ENCODE measurements at places on chromosomes 1 and 21. TPM values are rescaled to one million over a fixed set of nuclear protein-coding genes. Genes with fewer than 3 reads are reported as not detected.

HHAT gene
- polyA plus RNA-seq: 10.8 TPM

GALE gene
- polyA plus RNA-seq: 76.0 TPM

KCNC4 gene
- polyA plus RNA-seq: 0.37 TPM

HCN3 gene
- 9.7 TPM for polyA plus RNA-seq

NECTIN4 gene
- 0.59 TPM for polyA plus RNA-seq

RGS7 gene
- 0.36 TPM for polyA plus RNA-seq

HPDL gene
- polyA plus RNA-seq: 0.19 TPM

OR2L8 gene
- not detected for polyA plus RNA-seq

ZSWIM5 gene
- 0.07 TPM for polyA plus RNA-seq

IL10 gene
- not detected for polyA plus RNA-seq

BTF3L4 gene
- polyA plus RNA-seq: 26.1 TPM

DNA sequence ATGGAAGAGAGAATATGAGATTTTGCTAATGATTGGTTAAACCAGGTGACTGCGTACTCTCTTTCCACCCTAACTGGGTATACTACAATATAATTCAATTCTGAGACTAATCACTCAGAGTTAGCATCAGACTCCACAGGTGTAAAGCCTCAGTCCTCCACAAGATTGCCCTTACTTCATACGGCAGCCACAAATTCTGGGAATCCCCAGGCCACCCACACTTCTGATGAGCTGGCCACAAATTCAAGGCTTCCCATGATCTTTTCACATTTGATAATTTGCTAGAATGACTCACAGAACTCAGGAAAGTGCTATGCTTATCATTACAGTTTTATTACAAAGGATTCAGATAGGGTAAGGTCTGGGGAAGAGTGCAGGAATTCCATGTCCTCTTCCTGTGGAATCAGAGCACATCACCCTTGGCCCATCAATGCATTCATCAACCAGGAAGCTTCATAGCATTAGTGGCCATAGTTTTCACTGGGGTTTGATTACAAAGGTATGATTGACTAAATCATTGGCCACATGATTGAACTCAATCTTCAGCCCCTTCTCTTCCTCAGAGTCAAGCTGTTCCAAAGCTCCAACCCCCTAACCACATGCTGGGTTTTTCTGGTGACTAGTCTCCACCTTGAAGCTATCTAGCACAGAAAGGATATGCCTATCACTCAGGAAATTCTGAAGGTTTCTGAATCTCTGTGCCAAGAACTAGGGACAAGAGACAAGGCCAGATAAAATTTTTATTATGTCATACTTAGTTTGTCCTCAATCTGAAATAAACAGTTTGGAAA is 131.7 kb downstream of the HHIPL2 start:
- no peaks in the 10 kb centered on the region for H3K36me3 ChIP-seq
- no peak overlapping the region for H3K27ac ChIP-seq
- no peak for DNase-seq

DNA sequence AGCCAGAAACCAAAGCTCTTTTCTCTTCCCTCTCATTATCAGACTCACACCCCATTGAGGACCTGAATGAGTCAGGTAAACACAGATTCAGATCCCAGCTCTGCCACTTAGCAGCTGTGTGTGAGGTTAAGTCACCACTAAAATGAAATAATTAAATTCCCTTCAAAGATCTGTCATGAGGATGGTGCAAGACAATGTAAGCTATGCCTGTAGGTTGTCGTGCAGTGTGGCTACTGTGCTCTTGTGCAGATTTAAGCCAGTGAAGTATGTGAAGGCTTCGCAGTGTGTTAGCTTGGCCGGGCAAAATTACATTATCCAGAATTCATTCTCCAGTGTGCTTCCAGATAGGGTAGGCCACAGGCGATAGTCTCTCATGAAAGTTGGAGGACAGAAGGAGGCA is 13.6 kb downstream of the UBL4B start:
- no peaks in the 10 kb centered on the region for H3K4me1 ChIP-seq
- H3K27ac ChIP-seq: no peak overlapping the region
- no peaks in the 10 kb centered on the region for H3K36me3 ChIP-seq
- no peak overlapping the region for H3K4me3 ChIP-seq
- no peaks in the 10 kb centered on the region for H3K27me3 ChIP-seq
- no peak for DNase-seq

GRCh38 chr1:44040418-44040817 is 9.2 kb upstream of the SLC6A9 start:
- no peak overlapping the region for H3K4me3 ChIP-seq
- DNase-seq: no peak
- H3K36me3 ChIP-seq: no peaks in the 10 kb centered on the region
- H3K4me1 ChIP-seq: peaks cover 20% of the 10 kb centered on the region

- H3K27me3 ChIP-seq: peaks cover 72% of the 10 kb centered on the region
- no peaks in the 10 kb centered on the region for H3K36me3 ChIP-seq
- H3K4me1 ChIP-seq: no peaks in the 10 kb centered on the region
- no peak overlapping the region for H3K4me3 ChIP-seq
- DNase-seq: no peak
These were observed 2.2 kb downstream of the SLC30A2 start for GRCh38 chr1:26043765-26044164.

DNA sequence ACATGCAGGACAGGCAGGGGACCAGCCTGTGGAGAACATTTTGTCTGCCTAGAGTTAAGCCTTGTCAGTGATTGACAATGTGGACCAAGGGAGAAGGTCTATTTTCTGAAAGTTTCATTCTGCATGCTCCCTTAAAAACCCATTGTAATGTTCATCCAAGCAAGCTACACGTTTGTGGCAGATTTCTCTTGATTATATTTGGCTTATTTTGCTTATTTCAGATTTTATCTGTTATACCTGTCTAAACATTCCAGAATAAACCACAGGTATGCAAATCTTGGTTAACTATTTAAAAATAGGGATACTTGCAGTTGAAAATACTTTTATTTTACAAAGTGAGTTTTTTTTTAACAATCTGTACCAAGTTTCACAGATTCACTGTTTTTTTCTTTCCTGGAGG is 78.2 kb upstream of the F3 start:
- H3K4me1 ChIP-seq: peaks cover 4% of the 10 kb centered on the region
- no peaks in the 10 kb centered on the region for H3K36me3 ChIP-seq
- H3K27me3 ChIP-seq: no peaks in the 10 kb centered on the region
- no peak for DNase-seq

DNA sequence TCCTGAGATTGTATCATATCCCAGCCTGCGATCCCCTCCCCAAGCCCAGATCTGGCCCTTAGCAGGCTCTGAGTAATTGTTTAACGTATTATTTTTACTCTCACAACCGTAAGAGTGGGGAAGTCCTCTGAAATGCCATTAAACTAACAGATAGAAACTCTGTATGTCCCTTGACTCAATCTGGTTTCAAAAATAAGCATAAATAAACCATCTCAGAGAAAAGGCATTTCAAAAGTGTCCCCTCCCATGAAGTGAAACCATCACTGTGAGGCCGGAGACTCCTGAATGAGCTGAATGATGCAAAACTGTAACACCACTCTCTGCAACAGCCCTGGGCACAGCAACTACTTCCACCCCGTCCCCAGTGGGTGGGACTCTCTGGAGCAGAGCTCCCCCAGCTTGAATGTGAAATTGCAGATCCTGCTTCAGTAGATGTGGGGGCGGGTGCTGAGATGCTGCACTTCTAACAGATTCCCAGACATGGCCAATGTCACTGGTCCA is 104.1 kb downstream of the SYF2 start:
- DNase-seq: no peak
- H3K4me3 ChIP-seq: no peak overlapping the region
- H3K27ac ChIP-seq: no peak overlapping the region
- 0 out of 2 replicates have a peak, but pooled peaks cover 10% of the 10 kb centered on the region for H3K27me3 ChIP-seq
- no peaks in the 10 kb centered on the region for H3K4me1 ChIP-seq

- H3K4me3 ChIP-seq: no peak overlapping the region
- peaks cover 15% of the 10 kb centered on the region for H3K4me1 ChIP-seq
- H3K27me3 ChIP-seq: no peaks in the 10 kb centered on the region
These were observed 5.3 kb downstream of the PSRC1 start for GRCh38 chr1:109277434-109278204.

DNA sequence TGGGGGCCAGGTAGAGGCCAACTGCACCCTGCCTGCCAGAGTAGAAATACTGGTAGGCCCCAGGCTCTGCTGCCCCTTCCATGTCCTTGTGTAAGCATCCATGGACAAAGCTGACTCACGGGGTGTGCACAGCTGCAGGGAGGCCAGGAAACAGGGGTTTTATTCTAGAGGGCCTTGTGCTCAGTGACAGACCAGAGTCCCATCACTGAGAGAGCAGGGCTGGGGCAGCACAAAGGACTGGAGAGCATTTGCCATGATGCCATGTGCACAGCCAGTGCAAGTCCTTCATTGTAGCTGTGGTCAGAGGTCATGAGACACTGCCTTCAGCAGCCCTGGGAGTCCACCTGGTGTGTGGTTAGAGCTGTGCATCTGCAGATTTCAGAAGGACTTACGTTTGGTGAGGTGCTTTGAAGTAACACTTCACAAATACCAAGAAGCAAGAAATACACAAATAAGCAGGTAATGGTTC is 8.1 kb downstream of the ARF1 start:
- H3K27ac ChIP-seq: no peak overlapping the region
- H3K27me3 ChIP-seq: no peaks in the 10 kb centered on the region
- no peak for DNase-seq
- H3K4me3 ChIP-seq: no peak overlapping the region
- peaks cover 5% of the 10 kb centered on the region for H3K4me1 ChIP-seq

DNA sequence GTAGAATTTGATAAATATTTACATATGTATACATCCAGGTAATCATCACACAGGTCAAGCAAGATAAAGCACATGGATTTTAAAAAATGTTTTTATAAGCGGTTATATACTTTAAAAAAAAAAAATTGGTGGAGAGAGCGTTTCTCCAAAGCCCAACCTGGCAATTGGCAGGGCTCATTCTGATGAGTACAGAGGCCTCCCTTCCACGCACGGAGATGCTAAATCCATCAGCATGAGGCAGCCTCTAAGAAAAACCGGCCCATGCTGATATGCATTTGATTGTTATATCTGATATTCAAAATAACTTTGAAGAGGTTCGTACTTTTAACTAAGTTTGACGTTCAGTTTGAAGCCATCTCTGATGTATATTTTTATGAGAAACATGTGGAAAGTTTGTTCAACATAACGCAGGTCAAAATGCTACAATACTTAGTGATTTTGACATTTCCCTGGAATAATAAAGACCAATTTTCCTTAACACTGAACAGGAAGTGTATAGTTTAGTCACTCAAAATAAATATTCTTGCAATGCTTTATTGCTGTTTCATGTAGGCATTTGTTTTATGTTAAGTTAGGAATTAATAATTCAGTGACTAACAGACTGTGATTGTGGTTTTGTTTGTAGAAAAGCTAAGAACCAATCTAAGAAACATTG is 151.7 kb downstream of the NR5A2 start:
- H3K36me3 ChIP-seq: no peaks in the 10 kb centered on the region
- no peak overlapping the region for H3K4me3 ChIP-seq
- H3K4me1 ChIP-seq: no peaks in the 10 kb centered on the region
- DNase-seq: no peak
- H3K27me3 ChIP-seq: no peaks in the 10 kb centered on the region

DNA sequence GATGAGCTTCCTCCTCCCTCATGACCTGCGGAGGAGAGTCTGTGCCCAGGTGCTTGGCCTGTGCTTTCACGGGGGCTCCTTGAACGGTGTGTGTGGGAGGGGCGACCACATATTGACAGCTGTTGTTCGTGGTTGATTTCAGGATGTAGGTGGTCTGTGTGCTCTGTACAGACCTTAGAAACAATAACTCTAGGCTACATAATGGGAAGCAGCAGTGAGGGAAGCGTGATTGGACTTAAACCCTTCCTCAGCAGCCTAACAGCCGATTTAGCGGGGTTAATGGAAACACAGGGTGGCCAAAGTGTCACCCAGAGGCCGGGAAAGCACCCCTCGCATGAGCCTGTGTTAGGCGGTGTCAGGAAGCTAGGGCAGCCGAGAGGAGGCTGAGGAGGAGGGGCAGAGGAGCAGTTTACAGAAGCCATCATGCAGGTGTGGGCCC is 56.0 kb downstream of the TBCE start:
- peaks cover 1% of the 10 kb centered on the region for H3K36me3 ChIP-seq
- no peak for DNase-seq
- H3K27me3 ChIP-seq: no peaks in the 10 kb centered on the region
- H3K4me1 ChIP-seq: no peaks in the 10 kb centered on the region
- H3K4me3 ChIP-seq: no peak overlapping the region

GRCh38 chr1:6056572-6056948 is 10.9 kb downstream of the KCNAB2 start:
- H3K36me3 ChIP-seq: no peaks in the 10 kb centered on the region
- no peaks in the 10 kb centered on the region for H3K27me3 ChIP-seq
- H3K27ac ChIP-seq: no peak overlapping the region
- no peaks in the 10 kb centered on the region for H3K4me1 ChIP-seq
- no peak for DNase-seq

DNA sequence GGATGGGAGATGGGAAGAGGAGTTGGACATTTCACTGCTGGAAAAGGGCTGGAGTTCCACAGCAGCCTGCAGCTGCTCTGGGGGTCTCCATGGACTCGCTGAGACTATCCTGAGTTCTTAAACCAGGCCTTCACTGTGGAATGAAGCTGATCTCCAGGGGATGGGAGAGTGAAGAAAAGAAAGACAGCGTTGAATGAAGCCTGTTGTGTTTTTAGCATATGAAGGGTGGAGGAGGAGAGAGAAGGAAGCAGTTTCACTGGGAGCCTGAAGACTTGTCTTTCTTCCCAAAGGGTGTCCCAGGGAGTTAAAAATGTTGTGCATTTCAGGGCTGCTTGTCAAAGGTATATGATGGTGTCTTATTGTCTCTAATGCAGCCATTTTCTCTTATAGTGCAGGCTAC is 9.2 kb downstream of the ROR1 start:
- DNase-seq: no peak
- no peak overlapping the region for H3K4me3 ChIP-seq
- H3K27ac ChIP-seq: no peak overlapping the region
- peaks cover 3% of the 10 kb centered on the region for H3K36me3 ChIP-seq
- H3K4me1 ChIP-seq: no peaks in the 10 kb centered on the region

DNA sequence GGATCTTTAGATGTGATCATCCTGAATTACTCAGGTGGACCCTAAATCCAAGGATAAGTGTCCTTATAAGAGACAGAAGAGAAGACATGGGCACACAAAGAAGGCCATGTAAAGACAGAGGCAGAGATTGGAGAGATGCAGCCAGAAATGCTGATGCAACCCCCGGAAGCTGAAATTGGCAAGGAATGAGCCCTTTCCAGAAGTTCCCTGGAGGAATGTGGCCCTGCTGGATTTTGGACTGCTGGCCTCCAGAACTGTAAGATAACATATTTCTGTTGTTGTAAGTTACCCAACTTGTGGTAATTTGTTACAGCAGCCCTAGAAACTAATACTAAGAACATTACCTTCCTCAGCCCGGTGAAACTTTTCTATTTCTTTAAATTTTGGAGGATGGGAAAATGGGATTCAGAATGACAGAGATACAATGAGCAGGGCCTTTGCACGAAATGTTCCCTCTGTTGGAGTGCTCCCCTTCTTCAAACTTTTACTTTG is 11.2 kb upstream of the PLPP3 start:
- H3K27ac ChIP-seq: no peak overlapping the region
- H3K36me3 ChIP-seq: no peaks in the 10 kb centered on the region
- H3K27me3 ChIP-seq: no peaks in the 10 kb centered on the region
- no peak for DNase-seq

Data from SK-N-SH (cell line).